ENCODE measurements at places on chromosomes 3 and 15.
A peak's percentile ranks its signal among the peaks of the same experiment; 100 is the strongest.

DNA sequence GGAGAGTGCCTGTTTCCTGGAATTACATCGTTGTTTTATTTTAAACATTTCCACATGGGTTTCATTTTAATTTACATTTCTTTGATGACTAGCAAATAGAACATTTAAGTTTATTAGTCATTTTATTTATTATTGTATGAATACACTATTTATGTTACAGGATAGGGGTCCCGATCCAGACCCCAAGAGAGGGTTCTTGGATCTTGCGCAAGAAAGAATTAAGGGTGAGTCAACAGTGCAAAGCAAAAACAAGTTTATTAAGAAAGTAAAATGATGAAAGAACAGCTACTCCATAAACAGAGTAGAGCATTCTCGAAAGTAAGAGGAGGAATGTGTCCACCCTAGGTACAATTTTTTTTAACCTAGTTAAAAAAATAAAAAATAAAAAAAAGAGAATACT lies 539.5 kb downstream of the NAALADL2 start:
- no peak for DNase-seq

DNA sequence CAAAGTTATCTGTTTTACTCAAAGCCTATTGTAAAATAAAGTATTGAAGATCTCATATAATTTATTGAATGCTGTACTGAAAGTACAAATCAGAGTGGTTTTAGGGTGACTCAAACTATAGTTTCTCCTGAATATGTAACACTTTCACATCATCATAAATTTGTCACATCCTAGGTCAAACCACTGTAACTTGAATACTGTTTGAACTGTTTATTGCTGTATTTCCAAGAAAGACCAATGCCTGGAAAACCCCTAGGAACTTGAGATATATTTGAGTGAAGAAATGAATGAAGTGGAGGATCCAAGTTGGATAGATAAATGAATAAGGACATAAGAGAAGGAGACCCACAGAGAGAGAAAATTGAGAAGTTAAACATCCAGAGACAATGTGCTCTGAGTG lies 348.2 kb downstream of the GRM7 start:
- DNase-seq = no peak

DNA sequence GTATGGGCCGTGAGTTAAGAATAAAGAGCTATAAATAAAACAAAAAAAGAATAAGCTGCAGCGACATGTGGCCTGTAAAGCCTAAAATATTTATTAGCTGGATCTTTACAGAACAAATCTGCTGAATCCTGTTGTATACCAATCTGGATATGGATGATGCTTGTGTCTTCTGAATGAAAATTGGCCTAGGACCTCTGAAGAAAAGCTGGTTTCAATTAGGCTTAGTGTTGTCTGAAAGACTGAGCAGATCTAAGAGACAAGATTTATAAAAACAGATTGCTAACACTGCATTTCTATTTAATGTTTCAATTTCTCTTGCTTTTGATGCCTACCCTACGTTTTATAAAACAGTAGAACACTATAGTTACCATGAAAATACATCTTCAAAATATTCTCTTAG lies 57.9 kb downstream of the ST3GAL6 start:
- DNase-seq = no peak

GRCh38 chr15:85748176-85748575 lies 46.5 kb downstream of the KLHL25 start:
- no peak for DNase-seq

DNA sequence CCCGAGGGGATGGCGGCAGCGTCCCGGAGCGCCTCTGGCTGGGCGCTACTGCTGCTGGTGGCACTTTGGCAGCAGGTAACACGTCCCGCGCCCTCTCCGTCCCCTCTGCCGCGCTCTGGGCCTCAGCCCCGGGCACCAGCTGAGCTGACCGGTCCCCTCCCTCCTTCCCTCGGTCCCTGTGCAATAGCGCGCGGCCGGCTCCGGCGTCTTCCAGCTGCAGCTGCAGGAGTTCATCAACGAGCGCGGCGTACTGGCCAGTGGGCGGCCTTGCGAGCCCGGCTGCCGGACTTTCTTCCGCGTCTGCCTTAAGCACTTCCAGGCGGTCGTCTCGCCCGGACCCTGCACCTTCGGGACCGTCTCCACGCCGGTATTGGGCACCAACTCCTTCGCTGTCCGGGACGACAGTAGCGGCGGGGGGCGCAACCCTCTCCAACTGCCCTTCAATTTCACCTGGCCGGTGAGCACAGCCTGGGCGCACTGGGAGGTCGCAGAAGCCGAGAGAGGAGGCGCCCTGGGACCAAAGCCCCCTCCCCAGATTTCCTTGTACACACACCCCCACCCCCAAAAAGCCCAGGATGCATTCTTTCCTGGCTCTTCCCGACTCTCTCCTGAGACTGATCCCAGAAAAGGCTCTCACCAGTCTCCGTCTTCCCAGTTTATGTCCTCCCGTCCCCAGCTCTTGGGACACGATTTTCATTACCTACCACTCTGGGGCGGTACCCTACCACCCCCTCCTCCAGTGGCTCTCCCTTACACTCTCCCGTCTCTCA lies 705 bp downstream of the DLL4 start:
- DNase-seq = peak; percentile 74

- no peak for DNase-seq
Observed at GRCh38 chr3:177924261-177924660, 612.0 kb upstream of the KCNMB2 start.

GRCh38 chr15:68057034-68057433 lies 2.9 kb downstream of the PIAS1 start:
- no peak for DNase-seq

DNA sequence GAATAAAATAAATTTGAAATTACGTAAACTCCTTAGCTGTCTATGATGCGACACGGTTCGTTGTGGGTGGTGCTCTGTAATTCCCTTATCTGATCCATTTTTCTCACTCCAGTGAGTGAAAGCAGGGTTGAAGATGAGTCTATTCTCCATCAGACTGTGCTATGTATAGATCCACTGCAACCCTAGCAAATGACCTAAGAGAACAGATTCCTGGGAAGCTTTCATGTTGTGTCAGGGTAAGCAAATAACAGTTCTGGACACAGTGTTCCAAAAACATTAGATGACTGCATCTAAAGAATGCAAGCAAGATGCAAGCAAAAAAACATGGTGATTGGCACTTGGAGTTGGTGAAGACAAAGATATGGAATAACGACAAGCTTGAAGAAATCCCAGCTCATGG lies 239.3 kb downstream of the SLC9A9 start:
- no peak for DNase-seq

GRCh38 chr3:127171721-127172120 lies 21.2 kb upstream of the PRR23E start:
- no peak for DNase-seq

GRCh38 chr15:26767169-26767670 lies 5.6 kb downstream of the GABRB3 start:
- no peak for DNase-seq

DNA sequence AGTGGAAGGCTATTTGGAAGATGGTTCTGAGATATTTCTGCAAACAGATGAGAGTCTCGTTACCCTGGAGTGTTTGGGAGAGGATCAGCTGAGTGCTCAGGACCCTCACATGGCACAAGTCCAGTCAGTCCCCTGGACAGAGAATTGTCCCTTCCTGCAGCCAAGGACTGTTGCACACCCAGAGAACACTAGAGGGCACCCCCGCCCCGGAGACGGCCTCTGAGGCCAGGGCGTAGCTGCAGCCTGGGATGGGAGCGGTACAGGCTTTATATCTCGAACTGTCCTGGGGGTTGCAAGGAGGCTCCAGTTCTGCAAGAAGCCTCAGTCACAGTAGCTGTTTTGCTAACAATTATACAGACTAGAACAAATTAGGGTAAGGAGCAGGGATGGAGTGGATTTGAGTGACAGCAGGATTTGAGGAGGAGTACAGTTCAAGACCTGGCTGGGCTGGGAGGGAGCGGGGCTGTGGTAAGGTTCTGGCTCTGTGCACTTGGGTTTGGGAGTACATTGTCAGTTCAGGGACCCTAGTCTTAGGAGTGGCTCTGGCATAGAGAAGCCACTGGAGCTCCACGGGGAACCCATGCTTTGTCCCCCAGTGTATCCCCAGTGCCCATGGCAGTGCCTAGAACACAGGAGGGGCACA lies 67.6 kb upstream of the HACD2 start:
- DNase-seq = peak; percentile 76
